ENCODE measurements at places on chromosomes 1 and 21.

DNA sequence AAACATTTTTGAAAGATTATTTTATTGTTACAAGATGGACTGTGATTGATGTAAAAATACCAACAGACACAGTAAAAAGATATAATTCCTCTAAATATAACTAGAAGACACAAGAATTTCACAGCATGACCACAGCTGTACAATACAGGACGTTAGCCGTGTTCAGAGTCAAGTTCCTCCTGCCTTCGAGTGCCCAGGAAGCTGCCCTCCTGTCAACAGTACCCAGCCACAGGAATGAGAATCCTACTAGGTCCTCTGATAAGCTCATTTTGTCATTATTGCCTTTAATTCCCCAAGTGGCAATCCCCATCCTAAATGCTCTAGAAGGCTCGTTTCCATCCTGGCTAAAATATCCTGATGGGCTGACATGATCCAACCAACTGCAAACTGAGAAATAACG, 16.4 kb upstream of the CAPN2 start:
- no peak for DNase-seq

DNA sequence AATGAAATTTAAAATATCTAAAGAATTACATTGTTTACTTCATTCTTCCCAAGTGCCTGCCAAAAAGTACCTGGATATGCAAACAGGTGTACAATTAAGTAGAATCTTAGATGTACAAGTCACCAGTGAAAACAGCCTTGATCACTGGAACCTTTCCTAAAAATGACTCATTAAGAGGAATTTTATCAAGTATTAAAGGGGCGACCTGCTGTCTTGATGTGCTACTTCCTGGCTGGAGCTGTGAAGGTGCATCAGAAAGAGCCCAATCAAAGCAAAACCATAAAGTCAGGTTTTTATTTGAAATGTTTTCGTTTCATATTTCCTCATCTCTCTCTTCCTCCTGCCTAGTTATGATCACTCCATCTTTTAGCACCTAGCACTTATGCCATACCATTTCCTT, 33.4 kb downstream of the IFI44 start:
- no peak for DNase-seq

- DNase-seq = no peak
Observed at GRCh38 chr1:206133751-206134415, 16.7 kb upstream of the AVPR1B start.

- DNase-seq = peak; percentile 49
Observed at GRCh38 chr21:33149181-33149580, 79.2 kb downstream of the OLIG1 start.

DNA sequence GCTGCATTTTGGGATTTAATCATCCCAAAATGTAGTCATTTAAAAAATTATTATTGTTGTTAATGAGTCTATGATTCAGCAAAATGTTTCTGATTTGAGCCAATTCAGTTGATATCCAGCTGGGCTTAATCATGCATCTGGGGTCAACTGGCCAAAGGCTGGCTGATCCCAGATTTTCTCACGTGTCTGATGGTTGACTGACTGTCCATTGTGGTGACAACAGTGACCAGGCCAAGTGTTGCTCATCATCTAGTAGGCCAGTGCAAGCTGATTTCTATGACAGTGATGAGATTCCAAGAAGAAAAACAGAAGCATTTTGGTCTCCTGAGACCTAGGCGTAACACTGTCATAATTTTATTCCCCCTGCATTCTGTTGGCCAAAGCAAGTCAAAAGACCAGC, 80.1 kb upstream of the ZC3H11B start:
- DNase-seq = no peak

- DNase-seq = no peak
Observed at GRCh38 chr1:81912383-81912782, 111.6 kb downstream of the ADGRL2 start.

DNA sequence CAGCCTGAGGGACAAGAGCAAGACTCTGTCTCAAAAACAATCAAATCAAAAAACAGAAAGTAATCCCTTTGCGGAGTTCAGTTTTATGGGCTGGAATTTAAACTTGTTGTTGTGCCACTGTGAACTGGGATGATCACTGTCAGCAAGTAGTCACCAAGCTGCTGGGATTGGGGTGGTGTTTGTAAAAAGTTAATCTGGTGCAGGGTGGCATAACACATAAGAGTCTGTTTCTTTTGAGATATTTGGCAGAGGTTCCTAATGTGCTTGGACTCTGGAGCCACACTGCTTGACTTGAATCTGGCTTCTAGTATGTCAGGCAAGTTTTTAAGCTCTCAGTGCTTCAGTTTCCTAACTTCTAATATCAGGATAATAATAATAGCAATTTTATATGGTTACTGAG, 6.6 kb downstream of the CLIC4 start:
- DNase-seq = no peak

GRCh38 chr1:151885479-151885878, 23.8 kb downstream of the THEM4 start:
- no peak for DNase-seq

- DNase-seq = no peak
Observed at GRCh38 chr1:109980324-109981003, 4.1 kb upstream of the AHCYL1 start.

GRCh38 chr1:43671626-43672330, 21.8 kb downstream of the KDM4A start:
- no peak for DNase-seq

GRCh38 chr1:78351551-78352216, 139.1 kb upstream of the PTGFR start:
- DNase-seq = no peak

DNA sequence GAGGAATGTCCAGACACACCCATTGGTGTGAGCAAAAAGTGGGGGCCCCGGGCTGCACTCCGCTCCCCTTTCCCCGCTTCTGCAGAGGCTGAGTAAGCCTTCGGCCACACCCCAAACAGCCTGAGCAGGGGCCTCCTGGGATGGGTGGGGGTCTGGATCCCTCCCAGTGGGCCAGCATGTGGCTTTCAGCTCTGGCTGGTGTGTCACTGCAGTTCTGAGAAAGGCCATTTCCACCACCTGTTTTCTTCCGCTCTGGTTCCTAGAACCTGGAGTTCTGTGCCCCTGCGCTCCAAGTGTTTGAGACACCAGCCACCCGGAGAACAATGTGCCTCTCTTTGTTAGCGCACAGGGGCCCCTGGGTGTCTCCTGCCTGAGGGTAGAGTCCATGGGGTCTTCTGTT, 30.9 kb downstream of the SLC37A1 start:
- no peak for DNase-seq

GRCh38 chr1:37149296-37149695, 115.0 kb upstream of the GRIK3 start:
- DNase-seq = no peak

DNA sequence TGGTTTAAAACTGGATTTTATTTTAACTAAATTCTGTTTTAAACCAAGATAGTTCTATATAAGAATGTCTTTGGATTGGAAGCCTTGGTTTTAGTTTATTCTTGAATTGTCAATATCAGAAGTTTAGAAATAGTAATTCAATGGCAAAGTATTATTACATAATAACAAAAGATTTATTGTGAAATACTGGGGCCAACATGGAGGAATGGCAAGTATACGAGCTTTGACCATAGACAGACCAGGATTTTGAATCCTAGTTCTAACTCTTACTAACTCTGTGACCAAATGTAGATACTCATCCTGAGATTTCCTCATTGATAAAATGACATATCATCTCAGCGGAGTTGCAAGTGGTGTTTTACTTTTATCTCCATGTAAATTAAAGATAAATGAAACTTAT, 63.3 kb downstream of the CAMSAP2 start:
- DNase-seq = no peak

DNA sequence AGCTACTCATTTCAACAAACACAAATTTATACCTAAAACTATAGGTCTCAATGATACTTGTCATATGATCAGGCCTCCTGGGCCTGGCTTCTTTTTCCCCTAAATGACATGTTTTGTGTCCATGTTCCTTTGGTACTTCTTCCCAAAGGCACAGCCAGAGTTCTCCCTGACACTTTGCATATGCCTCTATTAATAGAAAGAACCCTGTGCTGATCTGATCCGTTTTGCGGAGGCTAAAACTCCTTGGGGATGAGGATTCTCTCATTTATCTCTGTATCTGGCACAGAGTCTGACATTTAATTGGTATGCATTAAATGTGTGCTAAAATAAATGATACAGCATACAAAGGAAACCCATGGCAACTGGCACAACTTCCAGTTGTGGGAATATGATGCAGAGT, 11.5 kb downstream of the ATPAF1 start:
- DNase-seq = no peak

GRCh38 chr1:207328004-207328403, 6.5 kb downstream of the CD55 start:
- no peak for DNase-seq

- DNase-seq = no peak
Observed at GRCh38 chr1:53190210-53190611, 6.4 kb upstream of the CPT2 start.

DNA sequence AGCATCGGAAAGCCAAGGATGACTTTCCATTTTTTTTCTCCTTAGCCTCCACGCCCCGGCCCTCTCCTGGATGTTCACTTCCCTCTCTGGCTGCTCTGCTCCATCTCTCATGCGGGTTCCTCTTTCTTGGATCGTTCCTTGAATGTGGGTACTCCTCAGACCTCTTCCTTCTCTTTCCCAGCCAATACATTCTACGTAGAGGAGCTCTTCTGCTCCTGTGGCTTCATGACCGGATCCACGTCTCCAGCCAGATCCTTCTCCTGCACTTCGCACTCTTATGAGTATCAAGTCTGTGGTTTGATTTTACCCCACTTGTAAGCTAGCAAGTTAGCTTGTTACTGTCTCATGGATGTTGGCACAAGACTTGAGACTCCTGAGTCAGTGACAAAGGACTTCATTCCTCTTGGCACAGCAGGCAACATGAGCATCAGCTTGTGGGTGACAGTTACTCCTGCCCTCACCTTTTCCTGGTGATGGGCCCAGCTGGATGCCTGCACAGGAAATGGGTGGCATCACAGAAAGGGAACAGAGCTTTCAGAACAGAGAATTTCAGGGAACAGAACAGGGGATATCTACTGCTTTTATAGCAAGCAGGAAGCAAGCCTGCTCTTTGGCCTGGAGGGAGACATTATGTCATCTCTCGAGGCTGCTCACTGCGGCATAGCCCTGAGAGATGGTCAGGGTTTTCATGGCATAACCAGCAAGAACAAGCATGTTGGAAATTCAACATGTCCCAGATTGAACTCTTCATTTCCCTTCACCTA, 100.1 kb upstream of the KIF26B start:
- no peak for DNase-seq

DNA sequence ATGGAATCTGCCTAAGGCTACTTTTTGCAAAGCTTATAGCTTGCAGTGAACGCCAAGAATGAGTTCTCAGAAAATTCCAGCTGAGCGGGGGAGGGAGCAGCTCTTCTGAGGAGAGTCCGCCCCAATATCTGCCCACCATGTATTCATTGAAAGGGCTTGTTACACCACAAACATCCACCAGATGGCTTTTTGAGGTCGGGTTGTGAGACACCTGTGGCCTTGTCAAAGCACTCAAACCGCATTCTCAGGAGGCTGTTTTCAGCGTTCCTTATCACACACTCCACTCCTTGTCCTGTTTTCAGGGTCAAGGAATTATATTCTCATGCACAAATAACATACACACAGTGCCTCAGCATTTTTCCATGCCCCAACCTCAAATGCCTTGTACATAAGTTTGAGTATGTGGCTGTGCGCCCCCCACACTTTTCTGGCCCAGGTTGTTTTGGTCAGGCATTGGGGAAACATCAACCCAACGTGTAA, 3.9 kb upstream of the C4BPB start:
- peak; percentile 88 for DNase-seq

DNA sequence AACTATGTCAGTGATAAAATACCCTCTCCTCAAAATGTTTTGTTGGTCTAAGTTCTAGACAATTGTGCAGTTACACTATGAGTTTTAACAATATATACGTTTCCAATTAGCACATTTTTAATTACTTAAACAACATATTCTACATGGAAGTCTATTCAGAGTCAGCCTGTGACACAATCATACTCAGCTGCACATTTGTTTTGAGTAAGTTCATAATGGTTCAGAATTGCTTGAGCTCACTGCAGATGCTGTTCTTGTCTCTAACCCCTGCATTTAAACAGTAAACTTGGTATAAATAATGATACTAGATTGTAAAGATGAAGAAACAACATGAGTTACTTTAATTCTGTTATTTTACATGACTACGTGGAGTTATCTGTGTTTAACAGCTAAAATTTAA, 30.6 kb downstream of the CDKN2C start:
- no peak for DNase-seq

DNA sequence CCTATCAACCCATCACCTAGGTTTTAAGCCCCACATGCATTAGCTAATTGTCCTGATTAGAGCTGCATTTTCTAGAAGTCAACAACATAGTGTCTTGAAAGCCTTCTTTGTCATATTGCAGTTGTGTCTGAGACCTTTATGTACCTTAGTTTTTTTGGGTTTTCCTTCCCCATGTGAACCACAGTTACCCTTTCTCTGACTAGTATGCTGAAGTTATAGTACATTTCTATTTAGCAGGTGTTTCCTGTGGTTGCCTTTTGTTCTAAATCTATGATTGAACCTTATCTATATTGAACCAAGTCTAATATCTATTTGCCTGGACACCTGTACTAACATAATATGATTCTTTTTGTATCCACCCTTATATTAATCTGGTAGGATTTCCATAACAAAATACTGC, 135.6 kb downstream of the ST6GALNAC3 start:
- DNase-seq = no peak

GRCh38 chr1:67556297-67556900, 126.2 kb upstream of the SERBP1 start:
- DNase-seq = no peak

GRCh38 chr1:51285055-51285454, 45.3 kb downstream of the TTC39A start:
- DNase-seq = no peak

- DNase-seq = no peak
Observed at GRCh38 chr1:30232288-30232899, 491.0 kb downstream of the MATN1 start.

- no peak for DNase-seq
Observed at GRCh38 chr1:211420845-211421454, 71.0 kb downstream of the RD3 start.

DNA sequence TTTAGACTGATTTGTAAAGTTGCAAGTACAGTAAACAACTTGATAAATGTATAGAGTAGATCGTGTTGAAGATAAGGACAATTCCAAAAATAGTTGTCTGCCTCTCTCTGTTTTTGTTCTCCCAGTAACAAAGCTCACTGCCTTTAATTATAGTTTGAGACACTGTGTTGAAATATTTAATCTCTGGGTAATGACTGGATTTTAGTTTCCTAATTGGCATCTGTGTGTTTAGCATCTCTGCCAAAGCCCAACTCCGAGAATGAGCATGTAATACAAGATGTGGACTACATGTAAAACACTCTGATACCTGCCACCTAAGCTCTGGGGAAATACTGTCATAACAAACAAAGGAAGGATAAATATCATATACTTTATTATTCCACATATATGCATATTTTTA, 27.7 kb upstream of the SDE2 start:
- DNase-seq = no peak

- no peak for DNase-seq
Observed at GRCh38 chr1:229027622-229028182, 243.2 kb upstream of the RAB4A start.

- DNase-seq = no peak
Observed at GRCh38 chr1:205907794-205908193, 35.5 kb downstream of the SLC26A9 start.

All from spinal cord (tissue), 10 donors.